ENCODE measurements at places on chromosomes 1 and 21. TPM values are rescaled to one million over a fixed set of nuclear protein-coding genes. Genes with fewer than 3 reads are reported as not detected.

GRCh38 chr1:172448995-172449584 is 5.2 kb upstream of the PIGC start:
- no peak for DNase-seq

- peak; percentile 8 for DNase-seq
Measured at GRCh38 chr21:17560377-17561025, 47.7 kb downstream of the CXADR start.

The SLAMF8 gene
- not detected for total RNA-seq

DNA sequence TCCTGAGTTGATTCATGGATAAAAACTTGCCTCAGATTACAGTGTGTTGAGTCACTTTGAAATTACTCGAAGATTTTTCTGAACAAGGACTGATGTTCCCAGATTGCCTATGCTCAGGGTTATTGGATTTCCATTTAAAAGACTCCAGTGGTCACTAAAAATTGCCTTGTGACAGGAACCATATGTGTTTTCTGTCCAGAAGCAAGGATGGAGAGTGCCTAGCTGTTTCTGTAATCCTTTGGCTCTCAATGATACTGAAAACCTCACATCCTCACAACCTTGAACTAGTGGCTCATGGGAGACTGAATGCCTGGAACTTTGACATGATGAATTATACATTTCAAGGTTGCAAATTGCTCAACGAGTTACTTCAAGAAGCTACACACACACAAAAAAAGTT is 1271.8 kb downstream of the BRINP3 start:
- DNase-seq = no peak

DNA sequence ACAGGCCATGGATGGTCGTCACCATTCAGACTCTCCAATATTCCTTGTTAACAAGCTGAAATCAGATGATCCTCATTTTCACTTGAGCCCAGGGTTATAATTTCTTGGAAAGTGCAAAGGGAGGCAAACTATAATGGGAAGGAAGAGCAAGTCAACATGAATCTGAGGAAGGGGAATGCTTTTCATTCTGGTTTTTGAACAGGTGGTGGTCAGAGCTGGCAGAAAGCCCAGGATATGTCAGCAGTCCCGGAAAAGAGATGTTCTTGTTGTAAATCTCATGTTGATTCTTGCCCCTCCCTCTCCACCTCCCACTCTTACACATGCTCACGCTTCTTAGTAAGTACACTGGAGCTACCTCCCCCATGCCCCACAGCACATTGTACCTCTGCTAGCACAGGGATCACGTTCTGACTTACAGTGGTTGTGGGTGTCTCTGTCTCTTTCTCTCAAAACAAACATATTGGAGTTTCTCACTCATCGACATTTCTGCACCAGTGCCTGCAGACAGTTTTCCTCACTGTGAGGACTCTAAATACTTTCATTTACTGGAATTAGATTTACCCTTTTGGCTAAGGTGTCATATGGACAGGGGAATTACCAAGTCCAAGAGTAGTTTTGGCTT is 77.6 kb downstream of the XCL2 start:
- DNase-seq = no peak

The SYF2 gene
- total RNA-seq = 46.1 TPM

GRCh38 chr1:231584117-231584516 is 42.5 kb upstream of the DISC1 start:
- peak; percentile 87 for DNase-seq

GRCh38 chr21:44887126-44887806 is 13.8 kb upstream of the PTTG1IP start:
- no peak for DNase-seq

DNA sequence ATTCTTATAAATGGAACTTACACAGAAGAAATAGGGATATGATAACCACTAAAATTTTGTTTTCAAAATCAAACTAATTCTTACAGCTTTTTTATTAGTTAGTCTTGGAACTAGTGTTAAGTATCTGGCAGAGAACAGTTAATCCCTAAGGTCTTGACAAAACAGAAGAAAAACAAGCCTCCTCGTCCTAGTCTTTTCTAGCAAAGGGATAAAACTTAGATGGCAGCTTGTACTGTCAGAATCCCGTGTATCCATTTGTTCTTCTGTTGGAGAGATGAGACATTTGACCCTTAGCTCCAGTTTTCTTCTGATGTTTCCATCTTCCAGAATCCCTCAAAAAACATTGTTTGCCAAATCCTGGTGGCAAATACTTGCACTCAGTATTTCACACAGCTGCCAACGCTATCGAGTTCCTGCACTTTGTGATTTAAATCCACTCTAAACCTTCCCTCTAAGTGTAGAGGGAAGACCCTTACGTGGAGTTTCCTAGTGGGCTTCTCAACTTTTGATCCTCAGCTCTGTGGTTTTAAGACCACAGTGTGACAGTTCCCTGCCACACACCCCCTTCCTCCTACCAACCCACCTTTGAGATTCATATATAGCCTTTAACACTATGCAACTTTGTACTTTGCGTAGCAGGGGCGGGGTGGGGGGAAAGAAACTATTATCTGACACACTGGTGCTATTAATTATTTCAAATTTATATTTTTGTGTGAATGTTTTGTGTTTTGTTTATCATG is 42.3 kb upstream of the LAMC2 start:
- no peak for DNase-seq

The ZNHIT6 gene
- 12.3 TPM for total RNA-seq

- peak; percentile 4 for DNase-seq
Measured at GRCh38 chr1:231200388-231201031, 38.7 kb downstream of the TRIM67 start.

DNA sequence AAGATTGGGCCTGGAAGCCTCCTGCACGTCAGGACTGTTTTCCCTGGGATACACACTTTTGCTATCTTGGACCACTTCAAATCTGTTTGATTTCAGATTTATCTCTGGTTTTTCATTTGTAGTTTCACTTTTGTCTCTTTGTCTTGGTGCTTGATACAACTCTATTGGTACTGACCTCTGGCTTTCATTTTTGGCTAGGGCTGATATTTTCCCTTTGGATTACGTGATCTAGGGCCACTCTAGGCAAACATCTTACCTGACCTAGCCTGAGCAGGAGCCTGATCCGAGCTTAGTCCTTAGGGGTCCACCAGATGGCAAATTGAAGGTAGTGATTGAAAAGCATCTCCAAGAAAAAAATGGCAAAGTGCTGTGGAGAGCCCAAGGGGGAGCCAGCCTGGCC is 39.6 kb downstream of the ZBTB18 start:
- DNase-seq = no peak

The NOS1AP gene
- 0.70 TPM for total RNA-seq

DNA sequence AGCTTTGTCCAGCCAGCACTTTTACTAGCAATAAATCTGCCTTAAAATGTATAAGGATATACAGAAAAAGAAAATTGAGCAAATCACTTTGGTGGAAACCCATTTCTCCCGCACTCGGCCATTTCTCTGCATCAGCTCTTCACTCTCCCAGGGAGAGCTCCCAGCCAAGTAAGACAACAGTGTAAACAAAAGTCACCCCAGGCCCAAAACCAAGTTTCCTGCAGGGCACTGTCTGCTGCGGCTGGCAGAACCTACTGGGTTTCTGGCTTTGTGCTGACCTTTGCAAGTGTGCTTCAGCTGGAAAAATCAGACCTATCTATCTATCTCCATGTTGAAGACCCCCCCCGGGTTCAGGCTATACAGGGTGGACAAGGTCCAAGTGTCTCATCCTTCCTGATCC is 476.7 kb upstream of the CAMK1G start:
- no peak for DNase-seq

- no peak for DNase-seq
Measured at GRCh38 chr1:84835169-84835568, 57.8 kb downstream of the LPAR3 start.

The PARS2 gene
- 4.8 TPM for total RNA-seq

DNA sequence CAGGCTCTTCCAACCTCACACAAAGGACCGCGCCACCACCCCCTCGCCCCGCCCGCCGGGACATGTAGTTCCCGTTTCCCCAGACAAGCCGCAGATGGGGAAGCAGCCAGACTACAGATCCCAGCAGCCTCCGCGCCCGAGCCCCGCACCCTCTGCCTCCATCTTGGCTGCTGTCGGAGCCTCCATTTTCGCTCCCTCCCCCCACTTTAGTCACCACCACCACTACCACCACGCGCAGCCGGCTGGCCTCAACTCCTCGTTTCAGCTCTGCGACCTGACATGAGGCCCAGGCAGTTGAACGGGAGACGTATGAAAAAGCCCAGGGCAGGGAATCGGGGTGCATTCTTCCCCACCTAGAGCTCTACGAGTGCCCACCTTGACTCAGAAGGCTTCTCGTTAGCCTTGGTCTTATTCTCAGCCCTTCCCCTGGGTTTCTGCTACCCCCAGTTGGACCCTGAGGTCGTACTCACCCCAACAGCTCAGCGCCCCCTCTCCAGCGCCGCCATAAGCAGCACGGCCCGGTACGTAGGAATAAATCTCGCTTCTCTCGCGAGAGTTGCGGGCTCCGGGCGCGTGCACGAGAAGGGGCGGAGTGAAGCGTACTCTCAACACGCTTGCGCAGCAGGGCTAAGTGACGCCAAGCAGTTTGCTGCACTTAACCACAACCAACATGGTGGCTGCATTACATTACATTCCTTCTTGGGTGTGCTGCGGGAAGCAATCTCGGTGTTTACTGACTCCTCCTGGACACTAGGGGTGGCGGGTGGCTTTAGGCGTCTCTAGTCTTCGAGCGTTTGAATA is at the start of gene CSDE1:
Gene CSDE1 (minus strand): TSS at position 530 of the 801 bp plus-strand sequence. CDS start 18,094 bp downstream, outside the sequence.
- DNase-seq = peak; percentile 99

- DNase-seq = no peak
Measured at GRCh38 chr1:41434748-41435449, 49.6 kb downstream of the EDN2 start.

The PADI1 gene
- 0.05 TPM for total RNA-seq

GRCh38 chr1:3294450-3294849 is 160.0 kb upstream of the ARHGEF16 start:
- no peak for DNase-seq

DNA sequence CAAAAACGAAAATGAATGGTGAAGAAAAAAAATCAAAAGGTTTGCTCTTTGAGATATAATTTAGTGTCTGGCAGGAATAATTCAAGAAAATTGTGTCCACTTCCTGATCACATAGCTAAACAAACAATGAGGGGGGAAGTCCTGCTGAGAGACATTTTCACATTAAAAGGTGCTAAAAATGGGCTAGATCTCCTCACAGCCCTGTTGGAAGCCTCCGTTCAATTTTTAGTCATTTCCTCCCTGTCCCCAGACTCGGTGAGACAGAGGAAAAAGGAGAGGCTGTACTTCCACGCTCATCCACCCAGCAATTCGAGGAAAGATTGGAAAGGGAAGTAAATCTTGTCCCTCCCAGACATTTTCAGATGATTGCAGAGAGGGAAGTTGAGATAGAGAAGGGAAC is 103.7 kb downstream of the BARHL2 start:
- DNase-seq = no peak

DNA sequence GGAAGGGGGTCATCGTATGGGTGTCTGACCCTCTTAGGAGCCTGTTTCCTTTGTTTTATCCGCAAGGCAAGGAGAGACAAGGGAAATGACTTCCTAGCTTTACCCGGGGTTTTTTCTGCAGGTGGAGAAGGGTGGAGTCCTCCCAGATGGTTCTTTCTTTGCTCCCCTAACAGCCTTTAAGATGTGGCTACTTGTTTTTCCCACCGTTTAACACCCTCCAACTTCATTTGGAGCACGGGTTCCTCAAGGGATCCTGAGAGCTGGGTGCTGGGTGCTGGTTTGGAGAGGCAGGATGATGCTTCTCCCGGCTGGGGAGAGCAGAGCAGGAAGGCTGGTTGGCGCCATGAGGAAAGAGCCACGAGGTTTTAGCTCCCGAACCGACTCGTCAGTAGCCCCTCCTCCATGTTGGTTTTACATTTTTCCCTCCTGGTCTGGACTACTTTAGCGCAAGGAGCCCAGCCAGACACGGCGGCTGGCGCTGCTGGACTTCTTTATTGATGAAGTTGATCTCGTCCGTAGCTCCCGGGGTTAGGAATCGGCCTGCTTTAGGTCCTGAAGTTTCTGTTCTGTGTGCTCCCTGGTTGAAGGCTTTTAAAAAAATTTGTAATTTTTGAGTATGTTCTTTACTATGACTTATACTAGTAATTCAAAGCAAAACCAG is 1.4 kb downstream of the UCK2 start:
- DNase-seq = peak; percentile 87

GRCh38 chr1:161226759-161227158 is 899 bp downstream of the TOMM40L start:
- no peak for DNase-seq

DNA sequence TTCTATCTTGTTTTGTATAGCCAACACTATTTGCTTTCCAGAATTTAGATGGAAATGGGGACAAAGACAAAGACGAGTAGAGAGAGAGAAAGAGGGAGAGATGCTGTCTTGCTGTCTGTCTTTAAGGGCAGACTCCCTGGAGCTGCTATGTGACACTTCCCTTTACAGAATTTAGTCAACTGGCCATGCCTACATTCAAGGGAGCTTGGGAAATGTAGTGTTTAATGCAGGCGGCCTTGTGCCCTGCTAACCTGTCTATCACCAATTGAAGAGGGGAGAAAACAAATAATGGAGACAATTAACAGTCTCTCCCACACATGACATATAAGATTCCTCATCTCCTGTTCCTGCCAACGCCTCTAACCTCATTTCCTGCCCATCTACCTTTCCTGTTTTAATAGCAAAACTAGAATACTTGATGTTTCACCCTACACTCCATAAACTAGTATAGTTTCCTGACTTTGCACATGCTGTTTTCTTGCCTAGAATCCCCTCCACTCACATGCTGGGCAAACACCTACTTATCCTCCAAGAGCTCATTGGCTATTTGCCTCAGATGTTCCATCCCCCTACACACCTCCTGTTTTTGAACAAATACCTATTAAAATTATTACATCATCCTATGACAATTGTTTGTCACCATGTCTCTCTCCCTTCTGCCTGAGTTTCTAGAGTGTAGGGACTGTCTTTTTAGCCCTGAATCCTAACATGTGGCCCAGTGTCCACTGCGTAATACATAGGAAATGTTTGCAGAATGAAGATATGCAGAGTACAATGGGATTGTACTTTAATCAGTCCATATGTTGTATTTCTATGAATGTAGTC is 117.2 kb downstream of the SLC25A24 start:
- peak; percentile 18 for DNase-seq

- no peak for DNase-seq
Measured at GRCh38 chr1:36148821-36149236, 457 bp downstream of the TRAPPC3 start.

The FCGR3B gene
- total RNA-seq = not detected

DNA sequence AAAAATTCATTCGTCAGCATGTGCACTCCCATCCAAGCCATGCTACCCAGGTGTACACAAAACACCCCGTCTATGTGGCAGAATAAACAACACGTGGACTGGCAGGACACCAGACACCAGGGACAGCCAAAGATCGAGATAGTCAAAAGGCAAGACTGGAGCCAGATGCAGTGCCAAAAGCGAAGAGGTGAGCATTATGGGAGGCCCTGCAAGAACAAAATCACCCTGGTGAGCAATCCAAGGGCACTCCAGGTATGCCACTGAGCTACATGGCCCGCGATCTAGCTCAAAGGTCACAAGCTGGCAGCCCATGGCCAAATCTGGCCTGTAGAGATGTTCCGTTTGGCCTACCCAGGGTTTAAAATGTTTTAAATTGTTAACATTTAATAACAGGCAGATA is 33.7 kb downstream of the PLPP3 start:
- DNase-seq = no peak

The WDR4 gene
- total RNA-seq = 16.3 TPM

The INSRR gene
- not detected for total RNA-seq

- no peak for DNase-seq
Measured at GRCh38 chr1:24562625-24563024, 6.7 kb downstream of the NCMAP start.
